CD4-positive, alpha-beta T cell treated with Interleukin-17A for 4 hours (primary cell): ENCODE measurements at places on chromosomes 1 and 21.

DNA sequence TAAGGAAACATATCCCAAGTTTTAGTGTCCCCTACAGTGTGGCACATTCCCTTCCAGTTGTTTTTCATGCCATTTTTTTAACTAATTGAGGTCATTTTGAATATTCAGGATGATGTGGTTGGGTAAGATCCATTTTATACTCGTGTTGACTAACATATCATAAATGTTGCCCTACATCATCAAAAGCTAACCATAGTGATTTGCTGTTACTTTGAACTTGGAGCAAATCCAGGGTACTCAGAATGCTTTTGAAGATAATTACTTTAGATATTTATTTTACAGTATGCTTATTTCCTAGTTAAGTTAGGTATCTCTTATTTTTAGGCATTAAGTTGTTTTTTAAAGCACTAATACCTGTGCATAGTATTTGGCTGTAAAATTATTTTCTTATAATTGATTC is 57.8 kb downstream of the DYRK1A start:
- DNase-seq: no peak

- DNase-seq: no peak
These were observed 18.1 kb downstream of the SLC37A1 start for GRCh38 chr21:42531771-42532170.

GRCh38 chr1:236741753-236742152 is 53.3 kb upstream of the MTR start:
- DNase-seq: no peak

GRCh38 chr1:36879613-36880012 is 154.7 kb downstream of the GRIK3 start:
- DNase-seq: no peak

DNA sequence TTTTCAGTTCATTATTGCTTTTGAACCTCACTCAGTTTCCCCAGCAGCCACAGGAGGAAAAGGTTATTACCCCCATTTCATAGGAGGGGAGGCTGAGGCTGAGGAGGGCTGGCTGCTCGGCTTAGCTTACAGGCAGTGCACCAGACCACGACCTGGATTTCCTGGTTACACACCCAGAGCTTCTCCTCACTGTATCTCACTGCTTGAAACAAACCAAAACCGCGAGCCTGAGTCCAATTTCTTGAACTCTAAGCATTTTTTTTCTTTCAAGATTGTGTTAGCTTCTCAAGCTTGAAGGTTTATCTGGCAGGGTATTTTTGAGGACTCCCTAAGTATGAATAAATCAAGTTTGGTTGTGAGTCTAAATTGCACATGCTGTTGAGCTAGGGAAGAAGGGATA is 188.9 kb upstream of the EDN2 start:
- DNase-seq: peak; percentile 70

- no peak for DNase-seq
These were observed 46.2 kb downstream of the C1orf198 start for GRCh38 chr1:230822092-230822581.

- no peak for DNase-seq
These were observed 2.1 kb downstream of the BRINP2 start for GRCh38 chr1:177172866-177173265.
